Sigmoid colon (tissue), 7 donors: ENCODE measurements at places on chromosomes 5 and 9. TPM values are rescaled to one million over a fixed set of nuclear protein-coding genes. Genes with fewer than 3 reads are reported as not detected.

GRCh38 chr5:67605730-67606585, 409.4 kb upstream of the CD180 start:
- DNase-seq, result no peak

DNA sequence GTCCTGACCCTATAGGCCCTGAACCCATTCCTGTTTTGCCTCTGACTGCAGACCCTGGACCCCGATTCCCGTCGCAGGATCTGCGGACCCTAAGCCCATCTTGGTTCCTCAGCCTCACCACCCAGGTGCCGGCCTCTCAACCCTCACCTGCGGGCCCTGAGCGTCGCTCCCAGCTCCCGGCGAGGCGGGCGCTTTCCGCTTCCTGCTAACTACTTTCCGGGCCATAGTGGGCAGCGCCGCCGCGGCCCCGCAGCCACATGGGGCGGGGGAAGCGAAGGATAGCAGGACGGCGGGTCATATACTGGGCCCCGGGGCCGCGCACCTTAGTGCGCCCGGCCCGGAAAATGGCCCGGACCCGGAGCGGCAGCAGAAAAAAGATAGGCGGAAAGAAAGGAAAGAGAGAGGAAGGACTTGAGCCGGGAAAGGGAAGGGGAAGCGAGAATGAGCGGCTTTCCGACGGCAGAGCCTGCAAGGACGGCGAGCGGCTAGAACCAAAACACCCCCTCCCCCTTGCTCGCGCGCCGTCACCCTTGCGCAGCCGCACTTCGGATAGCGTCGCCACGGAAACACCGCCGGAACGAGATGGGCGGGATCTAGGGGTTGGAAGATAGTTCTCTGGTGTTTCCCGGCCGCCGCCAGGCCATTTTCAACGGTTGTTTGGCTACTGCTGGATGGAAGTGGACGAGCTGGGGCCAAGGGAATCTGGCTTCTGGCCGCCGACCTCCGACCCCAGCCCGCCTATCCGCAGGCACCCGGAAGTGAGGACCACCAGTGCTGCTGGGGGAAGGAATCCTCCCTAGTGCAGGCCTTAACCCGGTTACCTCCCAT, at the start of gene DCAF12:
DCAF12 (minus strand) TSS at position 492 of the 828 bp plus-strand sequence; CDS start at position 225, 267 bp downstream.
- peak; percentile 95 for DNase-seq

Gene ADCY2
- 4.3 TPM for total RNA-seq

GRCh38 chr9:109171926-109172325, 4.9 kb upstream of the FRRS1L start:
- DNase-seq, result no peak

Gene FGF18
- total RNA-seq, result not detected

GRCh38 chr5:8349855-8350254, 480.9 kb downstream of the MTRR start:
- DNase-seq, result no peak

DNA sequence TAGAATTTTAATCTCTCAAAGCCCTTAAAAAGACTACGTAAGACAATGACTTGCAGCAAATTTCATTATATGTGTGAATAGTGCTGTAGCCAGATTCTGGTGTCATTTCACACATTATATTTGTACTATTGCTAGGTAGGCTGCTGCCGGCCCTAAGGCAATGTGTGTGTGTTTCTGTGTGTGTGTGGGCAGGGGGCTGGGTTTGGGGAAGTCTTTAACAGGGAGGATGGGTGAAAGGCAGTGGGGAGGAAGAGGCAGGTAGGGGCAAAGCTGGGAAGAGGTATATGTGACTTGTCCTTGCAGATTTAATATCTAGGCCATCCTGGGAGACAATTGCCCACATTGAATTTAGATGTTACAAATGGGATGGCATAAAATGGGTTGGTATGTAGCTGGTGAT, 130.8 kb downstream of the MACIR start:
- no peak for DNase-seq

GRCh38 chr5:6899221-6899620, 186.0 kb downstream of the TENT4A start:
- DNase-seq, result peak; percentile 91

DNA sequence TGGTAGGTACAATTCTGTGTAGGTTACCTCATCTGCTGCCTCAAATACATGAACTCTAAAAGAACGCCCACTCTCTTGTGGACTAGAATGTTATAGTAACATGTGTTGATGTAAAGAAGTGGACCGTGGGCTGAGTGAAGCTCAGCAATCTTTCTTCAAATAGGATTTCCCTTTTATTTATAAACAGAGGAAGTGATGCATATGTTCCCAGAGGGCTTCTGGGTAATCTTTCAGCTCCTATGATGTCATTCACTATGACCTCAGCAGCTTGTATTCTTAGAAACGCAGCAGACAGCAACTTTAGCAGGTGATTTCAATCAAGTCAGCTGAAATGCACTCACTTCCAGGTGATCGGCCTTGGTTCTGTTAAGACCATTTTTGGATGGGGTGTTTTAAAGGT, 14.4 kb downstream of the F2RL2 start:
- DNase-seq, result no peak

DNA sequence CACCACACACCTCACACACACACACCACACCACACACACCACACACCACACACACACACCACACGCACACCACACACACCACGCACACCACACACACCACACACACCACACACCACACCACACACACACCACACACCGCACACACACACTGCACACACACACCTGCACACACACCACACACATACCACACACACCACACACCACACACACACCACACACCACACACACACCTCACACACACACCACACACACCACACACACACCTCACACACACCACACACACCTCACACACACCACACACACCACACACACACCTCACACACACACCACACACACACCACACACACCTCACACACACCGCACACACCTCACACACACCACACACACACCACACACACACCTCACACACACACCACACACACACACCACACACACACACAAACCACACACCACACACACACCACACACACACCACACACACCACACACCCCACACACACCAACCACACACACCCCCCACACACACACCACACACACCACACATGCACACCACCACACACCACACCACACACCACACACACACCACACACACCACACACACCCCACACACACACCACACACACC, 73.7 kb downstream of the ARHGEF37 start:
- DNase-seq, result no peak

DNA sequence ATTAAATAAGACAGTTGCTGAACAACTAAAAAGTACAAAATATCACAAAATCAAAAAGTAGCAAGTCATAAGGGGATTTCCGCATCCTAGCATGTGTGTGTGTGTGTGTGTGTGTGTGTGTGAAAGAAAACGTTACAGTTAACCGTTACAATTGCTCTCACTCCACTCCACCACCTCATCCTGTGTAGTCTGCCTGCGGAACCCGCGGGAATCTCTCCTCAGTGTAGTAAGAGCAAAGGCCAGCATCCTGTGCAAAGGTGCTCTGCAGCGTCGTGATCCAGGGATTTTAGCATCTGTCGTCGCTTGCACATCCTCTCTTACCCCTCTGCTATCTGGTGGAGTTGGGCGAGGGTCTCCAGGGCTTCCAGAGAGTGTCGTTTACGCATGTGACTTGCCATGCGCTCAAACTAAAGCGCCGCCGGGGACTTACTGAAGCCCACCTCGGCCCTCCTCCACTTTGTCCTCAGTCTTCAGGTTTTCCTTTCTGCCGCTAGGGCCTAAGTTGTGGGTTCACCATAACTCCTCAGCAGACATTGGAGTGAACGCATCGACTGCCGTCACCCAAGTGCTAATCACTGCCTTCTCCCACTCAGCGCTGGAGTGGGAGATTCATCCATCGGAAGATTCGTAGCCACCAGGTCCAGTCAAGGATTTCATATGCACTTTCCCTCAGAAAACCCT, 3.9 kb downstream of the CDKN2B start:
- no peak for DNase-seq

- no peak for DNase-seq
Measured at GRCh38 chr5:174065528-174066197, 20.2 kb downstream of the NSG2 start.

DNA sequence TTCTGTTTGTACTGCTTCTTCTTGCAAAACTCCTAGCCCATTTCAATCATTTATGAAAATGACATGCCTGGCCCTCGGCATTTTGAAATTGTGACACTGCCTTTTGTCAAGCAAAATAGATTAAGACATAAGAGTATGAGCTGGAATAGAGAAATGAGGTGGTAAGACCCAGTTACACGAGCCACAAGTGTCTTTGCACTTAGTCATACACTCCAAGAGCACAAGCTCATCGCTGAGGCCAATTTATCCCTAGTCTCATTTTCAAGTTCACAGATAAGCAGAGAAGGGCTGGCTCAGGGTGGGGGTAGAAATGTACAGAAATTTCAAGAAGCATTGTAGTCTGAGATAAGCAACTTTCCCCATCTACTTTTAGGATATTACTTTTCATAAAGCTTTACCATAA, 40.6 kb upstream of the MAP1B start:
- DNase-seq, result no peak

Gene HTR1A
- not detected for total RNA-seq

GRCh38 chr5:140795259-140795641, 598 bp downstream of the PCDHA2 start:
- DNase-seq, result no peak

DNA sequence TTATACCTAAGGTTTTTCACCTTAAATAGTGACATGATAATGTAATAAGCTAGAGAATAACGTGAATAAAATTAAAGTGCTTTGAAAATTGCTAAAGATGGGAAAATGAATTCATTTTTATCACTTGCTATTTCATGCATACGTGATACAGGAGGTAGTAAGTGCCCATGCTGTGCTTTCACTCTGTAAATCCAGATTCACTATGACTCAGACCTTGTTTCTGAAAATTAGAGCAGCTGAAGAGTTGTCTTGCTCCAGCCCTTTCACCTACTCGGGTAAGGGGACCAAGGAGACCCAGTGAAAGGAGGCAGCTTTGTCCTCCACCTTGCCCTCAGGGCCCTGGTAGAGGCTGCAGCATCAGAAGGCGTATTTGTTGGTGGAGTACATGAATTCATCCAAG, 87.9 kb downstream of the ANKH start:
- DNase-seq, result no peak

DNA sequence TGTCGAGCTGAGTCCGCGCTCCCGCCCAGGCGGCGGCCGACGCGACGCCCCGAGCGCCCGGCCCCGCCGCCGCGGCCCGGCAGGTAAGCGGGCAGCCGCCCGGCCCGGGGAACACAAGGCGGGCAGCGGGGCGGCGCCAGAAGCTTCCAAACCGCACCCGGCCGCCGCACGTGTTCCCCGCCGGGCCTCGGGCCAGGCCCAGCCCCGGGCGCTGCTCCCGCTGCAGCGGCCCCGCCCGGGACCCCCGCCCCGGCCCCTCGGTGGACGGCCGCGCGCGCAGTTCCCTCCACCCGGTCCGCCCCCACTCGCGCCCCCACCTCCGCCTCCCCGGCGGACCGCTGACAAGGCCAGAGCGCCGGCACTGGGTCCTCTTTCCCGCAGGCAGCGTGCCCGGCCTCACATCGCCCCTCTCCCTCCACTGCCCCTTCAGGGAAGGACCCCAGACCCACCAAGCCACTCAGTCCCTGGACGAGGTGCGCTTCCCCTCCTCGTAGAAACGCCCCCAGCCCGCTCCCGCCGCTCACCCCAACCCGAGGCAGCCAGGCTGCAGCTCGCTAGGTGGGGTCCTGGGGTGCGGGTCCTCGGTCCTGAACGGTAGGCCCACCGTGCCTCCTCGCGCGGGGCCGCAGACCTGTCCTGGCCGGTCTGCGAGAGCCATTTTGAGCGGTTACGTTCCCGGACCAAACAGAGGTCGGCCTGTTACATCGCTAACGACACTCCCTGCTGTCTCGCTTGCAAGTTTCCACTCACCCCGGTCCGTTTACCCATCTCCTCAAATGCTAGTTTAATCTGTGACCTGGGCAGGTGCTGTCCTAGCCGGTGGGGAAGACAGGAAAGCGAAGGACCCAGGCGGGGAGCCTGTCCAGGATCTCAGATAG, 475 bp downstream of the WDR5 start:
- DNase-seq, result no peak

DNA sequence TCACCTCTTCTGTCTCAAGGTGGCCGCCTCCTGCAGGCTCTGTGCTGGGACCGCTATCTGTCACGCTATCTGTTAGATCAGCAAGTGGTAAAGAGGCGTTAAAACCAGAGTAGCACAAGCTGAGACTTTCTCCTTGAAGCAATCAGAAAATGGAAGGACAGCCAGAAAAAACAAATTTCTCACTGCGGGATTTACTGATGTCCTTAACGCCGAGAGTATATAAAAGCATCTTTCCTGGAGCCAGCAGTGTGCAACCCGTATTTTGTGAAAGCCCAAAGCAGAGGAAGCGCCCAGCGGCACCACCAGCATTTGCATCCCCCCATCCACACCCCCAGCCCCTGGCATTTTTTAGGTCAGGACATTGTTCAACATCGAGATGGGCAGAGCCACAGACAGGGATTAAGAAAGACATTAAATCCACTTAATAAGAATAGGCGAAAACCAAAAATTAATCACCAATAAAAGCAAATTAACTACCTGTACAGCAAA, 48.6 kb downstream of the DUSP1 start:
- DNase-seq, result no peak

Gene SPATA24
- total RNA-seq, result 1.4 TPM

DNA sequence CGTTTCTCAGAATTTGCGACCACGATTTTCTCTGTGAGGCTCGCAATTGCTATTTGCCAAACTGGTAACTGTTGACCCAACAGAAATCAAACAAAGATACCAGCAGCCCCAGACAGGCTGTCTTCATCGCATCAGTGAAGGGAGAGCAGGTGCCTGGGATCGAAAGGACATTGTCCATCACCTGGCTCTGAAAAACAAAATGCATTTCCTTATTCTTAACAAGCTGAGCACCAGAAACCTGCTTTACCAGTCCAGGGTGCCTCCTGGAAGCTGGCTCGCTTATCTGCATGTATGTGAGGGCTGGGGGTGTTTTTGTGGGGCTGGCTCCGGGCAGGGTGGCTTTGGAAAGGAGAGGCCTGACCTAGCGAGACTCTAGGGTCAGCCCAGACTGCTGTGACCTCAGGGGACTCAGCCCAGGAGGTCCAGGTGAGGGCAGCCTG, 24.7 kb downstream of the WWC1 start:
- DNase-seq, result no peak

GRCh38 chr9:73889023-73889422, 608.1 kb upstream of the RORB start:
- no peak for DNase-seq

GRCh38 chr9:125161284-125161918, 18.1 kb upstream of the SCAI start:
- DNase-seq, result no peak

GRCh38 chr5:150242251-150242894, 47.2 kb downstream of the CAMK2A start:
- no peak for DNase-seq

- DNase-seq, result no peak
Measured at GRCh38 chr9:135340143-135340655, 139.4 kb upstream of the PPP1R26 start.
